ENCODE measurements at places on chromosomes 1 and 21. TPM values are rescaled to one million over a fixed set of nuclear protein-coding genes. Genes with fewer than 3 reads are reported as not detected.

Gene ANKRD35
- total RNA-seq = not detected

Gene NTNG1
- total RNA-seq = not detected

Gene LPGAT1
- total RNA-seq = 31.1 TPM

Gene CFHR5
- total RNA-seq = not detected

Gene PKLR
- total RNA-seq = not detected

Gene CHODL
- total RNA-seq = not detected

Gene CACNA1E
- not detected for total RNA-seq

Gene CDC20
- total RNA-seq = 0.32 TPM

Gene CLCA2
- total RNA-seq = not detected

Gene FAM151A
- not detected for total RNA-seq

Gene GTF2B
- 43.9 TPM for total RNA-seq

Gene MMEL1
- total RNA-seq = 0.67 TPM

Gene ADGRL2
- total RNA-seq = not detected

Gene RAB7B
- total RNA-seq = 1.2 TPM

Gene GIPC2
- 0.28 TPM for total RNA-seq

Gene PGBD5
- not detected for total RNA-seq

Gene SPSB1
- total RNA-seq = 3.3 TPM

Gene ZYG11A
- total RNA-seq = not detected

Gene PWP2
- 28.2 TPM for total RNA-seq

Gene IGSF8
- 48.8 TPM for total RNA-seq

Gene CRYAA
- not detected for total RNA-seq

Gene ARID4B
- total RNA-seq = 99.5 TPM

Gene ECM1
- total RNA-seq = 1.9 TPM

Gene SPRR1B
- total RNA-seq = not detected

Gene SASS6
- total RNA-seq = 5.8 TPM
